Stimulated activated CD8-positive, alpha-beta memory T cell treated with anti-CD3 and anti-CD28 coated beads, Interleukin-15, amount 100 ng/mL, for 24 hours (primary cell): ENCODE measurements at places on chromosomes 7 and 10.
A peak's percentile ranks its signal among the peaks of the same experiment; 100 is the strongest.

GRCh38 chr10:48507933-48508790, 96.7 kb downstream of the ARHGAP22 start:
- no peak for DNase-seq

- no peak for DNase-seq
Measured at GRCh38 chr7:90666186-90666585, 70.1 kb downstream of the CDK14 start.

GRCh38 chr7:157017149-157017548, 6.7 kb upstream of the MNX1 start:
- no peak for DNase-seq

- no peak for DNase-seq
Measured at GRCh38 chr7:155283565-155284194, 14.0 kb upstream of the INSIG1 start.

GRCh38 chr10:61933859-61934555, 32.5 kb downstream of the ARID5B start:
- no peak for DNase-seq

DNA sequence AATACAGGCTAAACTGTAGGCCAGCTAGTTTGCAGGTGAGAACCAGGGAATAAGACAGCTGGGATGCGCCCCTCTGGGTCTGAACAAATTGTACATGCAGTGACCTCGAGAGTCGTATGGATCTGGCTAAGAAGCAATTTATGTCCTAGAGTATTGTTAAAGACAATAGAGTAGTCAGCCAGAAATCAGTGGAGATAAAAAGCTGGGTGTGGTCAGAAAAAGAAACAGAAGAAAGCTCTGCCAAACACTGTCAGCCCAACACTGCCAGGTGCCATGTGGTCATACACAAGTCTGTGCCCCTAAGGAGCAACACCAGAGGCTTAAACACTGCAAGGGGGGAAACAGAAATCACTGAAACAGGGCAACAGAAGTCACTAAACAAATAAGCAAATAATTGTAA, 62.2 kb downstream of the CNOT4 start:
- no peak for DNase-seq

DNA sequence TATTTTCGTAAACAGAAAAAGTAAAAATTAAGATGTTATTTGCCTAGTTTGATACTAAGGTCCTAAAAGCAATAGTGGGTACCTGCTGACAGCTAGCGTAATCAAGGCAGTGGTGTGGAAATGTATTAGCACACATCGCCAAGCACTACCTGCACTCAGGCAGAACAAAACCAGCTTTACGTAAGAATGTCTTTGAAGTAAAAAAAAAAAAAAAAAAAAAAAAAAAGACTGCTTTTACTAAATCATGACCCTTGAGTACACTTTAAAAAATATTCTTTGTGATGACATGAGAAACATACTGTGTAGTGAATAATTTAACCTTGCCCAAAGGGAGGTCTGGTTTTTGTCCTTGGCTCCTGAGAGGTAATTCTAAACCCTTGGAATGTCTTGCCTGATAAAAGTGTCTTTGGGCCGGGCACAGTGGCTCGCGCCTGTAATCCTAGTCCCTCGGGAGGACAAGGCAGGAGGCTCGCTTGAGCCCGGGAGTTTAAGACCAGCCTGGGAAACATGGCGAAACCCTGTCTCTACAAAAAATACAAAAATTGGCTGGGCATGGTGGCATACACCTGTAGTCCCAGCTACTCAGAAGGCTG, 12.7 kb downstream of the XRCC2 start:
- DNase-seq, result no peak

GRCh38 chr7:28466341-28466740, 54.0 kb downstream of the CREB5 start:
- DNase-seq, result no peak

DNA sequence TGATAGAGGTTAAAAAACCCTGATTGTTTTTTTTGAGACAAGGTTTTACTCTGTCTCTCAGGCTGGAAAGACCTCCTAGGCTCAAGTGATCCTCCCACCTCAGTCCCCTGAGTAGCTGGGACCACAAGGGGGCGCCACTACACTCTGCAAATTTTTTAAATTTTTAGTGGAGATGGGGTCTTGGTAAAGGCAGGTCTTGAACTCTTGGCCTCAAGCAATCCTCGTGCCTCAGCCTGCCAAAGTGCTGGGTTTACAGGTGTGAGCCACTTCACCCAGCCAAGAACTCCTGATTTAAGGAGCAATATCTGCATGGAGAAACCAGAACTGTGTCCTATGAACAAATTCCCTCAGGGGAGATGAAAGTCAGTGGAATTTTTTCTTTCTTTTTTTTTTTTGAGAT, 7.3 kb upstream of the KLHDC10 start:
- DNase-seq, result peak; percentile 73

DNA sequence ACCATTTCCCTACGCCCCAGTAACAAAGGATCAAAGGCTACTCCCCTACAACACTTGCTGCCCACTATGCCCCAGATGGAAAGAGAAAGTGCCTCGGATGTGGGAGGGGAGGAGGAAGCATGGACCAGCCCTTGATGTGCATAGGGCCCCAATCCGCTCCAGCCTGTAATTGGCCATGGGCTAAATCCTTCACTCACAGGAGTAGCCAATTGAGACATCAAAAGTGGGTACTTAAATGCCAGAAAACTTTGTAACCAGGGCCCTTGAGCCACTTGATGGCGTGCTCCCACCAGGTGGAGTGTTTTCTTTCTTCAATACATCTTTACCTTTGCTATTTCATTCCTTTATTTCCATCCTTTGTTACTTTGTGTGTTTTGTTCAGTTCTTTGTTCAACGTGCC, 500.5 kb upstream of the LRRN3 start:
- no peak for DNase-seq

DNA sequence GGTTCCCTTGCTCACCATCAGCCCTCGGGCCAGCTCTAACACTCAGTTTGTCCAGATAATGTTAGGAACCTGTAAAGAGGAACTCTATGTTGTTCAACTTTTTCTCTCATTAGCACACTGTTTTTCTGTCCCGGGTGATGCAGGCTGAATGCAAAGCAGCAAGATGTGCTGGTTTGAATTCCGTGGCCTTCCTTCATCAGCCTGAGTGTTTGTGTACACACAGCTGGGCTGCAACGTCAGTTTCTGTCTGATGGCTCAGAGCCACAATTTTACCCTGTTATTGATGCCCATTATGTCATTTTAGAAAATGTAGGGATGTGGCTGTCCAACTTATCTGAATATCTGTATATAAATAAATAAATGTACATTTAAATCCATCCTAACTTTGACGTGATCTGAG, 152.0 kb downstream of the PLPP4 start:
- no peak for DNase-seq

DNA sequence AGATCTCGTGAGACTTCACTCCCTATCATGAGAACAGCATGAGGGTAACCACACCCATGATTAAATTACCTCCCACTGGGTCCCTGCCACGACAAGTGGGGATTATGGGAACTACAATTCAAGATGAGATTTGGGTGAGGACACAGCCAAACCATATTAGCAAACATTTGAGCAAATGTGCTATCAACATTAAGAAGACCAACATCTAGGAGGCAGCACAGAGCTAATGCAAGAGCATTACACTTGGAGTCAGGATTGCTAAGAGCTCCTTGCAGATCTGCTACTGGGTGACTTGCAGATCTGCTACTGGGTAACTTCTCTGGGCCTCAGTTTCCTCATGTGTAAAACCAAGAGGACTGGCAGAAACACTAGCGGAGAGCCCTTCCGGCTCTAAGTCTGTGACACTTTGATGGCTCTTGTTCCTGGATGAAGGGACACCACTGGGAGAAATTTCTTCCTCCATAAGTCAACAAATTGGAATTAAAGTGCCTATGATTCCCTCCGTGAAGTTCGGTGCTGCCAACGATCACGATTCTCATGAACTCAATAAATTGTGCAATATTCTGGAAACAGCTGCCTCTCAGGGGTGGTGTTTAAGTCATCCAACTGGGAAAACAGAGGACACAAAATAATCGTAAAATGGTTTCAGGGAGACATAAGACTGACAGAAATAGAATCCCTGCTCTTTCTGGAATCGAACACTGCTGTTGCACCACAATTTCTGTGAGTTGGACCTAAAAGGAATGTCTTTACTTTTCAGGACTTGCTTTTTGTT, 115.8 kb upstream of the ITGB1 start:
- no peak for DNase-seq

DNA sequence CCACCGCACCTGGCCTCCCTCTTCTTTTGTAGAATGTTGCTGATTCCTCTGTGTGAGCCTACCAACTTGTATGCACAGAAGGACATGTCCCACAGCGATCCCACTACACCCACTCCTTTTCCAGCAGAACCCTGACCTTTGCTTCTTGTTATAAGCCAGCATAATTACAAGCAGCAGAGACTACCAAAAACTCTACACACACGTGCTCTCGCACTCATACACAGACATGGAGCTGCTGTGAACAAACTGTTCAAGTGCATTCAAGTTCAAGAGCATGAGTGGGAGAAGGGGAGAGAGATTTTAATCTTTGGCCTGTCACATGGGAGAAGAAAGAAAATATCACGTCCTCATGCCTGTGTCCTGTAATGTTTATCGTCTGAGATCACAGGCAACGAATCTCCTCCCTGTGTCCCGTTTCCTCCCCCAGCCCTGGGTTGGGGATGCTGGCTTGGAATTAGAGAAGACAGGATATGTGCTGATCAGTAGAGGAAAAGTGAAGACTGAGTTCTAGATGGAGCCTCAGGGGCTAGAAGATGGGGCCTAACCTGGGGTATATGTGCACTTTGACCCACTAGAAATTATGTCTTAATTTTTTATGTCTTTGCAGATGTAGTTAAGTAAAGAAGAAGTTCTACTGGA, 79.6 kb downstream of the NHLRC2 start:
- no peak for DNase-seq

GRCh38 chr7:85205754-85206153, 18.9 kb upstream of the SEMA3D start:
- DNase-seq, result no peak

GRCh38 chr7:95491634-95492314, 6.0 kb downstream of the ASB4 start:
- DNase-seq, result no peak

DNA sequence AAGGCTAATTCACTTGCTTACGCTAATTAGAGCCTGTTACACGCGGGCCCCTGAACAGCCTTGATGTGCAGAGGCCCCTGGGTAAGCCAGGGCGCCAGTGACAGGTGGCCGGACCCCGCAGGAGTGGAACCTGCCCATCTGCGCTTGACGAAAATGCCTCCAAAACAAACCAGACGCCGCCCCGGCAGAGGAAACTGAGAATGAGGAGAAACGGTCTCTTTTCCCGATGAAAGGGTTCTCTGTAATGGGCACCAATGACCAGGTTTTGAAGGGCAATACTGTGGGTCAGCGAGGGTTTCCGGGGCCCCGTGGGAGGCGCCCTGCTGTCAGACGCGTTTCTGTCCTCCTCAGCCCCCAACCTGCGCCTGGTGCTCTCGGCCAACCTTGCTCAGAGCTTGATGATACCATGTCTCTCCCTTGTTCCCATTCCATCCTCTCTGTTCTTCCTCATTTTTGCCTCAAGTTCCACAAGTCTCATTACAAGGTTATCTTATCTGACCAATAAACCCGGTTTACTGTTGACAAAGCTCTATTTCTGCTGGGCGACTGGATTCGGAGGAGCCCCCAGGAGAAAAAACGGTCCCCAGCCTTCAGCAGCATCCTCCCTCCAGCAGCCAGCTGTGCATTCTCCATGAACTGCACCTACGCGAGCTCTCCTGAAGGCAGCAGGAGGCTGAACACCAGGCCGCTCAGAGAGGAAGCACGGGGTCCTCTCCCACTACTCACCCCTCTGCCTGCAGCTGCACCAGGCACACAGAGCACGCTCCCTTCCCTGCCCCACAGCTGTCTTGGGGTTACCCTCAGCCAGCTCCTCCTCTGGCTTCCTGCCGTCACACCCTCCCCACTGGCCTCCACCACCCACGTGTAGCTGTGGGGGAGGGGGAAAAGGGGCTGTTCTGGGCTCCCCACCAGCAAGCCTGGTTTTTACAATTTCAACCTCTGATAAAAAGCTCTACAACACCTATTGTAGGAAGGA, 202.0 kb downstream of the MAD1L1 start:
- DNase-seq, result no peak

- no peak for DNase-seq
Measured at GRCh38 chr10:62224606-62225005, 44.0 kb downstream of the RTKN2 start.

- DNase-seq, result no peak
Measured at GRCh38 chr7:104299323-104299722, 29.1 kb upstream of the LHFPL3 start.

- DNase-seq, result no peak
Measured at GRCh38 chr10:47451273-47451997, 32.5 kb downstream of the ANXA8 start.

DNA sequence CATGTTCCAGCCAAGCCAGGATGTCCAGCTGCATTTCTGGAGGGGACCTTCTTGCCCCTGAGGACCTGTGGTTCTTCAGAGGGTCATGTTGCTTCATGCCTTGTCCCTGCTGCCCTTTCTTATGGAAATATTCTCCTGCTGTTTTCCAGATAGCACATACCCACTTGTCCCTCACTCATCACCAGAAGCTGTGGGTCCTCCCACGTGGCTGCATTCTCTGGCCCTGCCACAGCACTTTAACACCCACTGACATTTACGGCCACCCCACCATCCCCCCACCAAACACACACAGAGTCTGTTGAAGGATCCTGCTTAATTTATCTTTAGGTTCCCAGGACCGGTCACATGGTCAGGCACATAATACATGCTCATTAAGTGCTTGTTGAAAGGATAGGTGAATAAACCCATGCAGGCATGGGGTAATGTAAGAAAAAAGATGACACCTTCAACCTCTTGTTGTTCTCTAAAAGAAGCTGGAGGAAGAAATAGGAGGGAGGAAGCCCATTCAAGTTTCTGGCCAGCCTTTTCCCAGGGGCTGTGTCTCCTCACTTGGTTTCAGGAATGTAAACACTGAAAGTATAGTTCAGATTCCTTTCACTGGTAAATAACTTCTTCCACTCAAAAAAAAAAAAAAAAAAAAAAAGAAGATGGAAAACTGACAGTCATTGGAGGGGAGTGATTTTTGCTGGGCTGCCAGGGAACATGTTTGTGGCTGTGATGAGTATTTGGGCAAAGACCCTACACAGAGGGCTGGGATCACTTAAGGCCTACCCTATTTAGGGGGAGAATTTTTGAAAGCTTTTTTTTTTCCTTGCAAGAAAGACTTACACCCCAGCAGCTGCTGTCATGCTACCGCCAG, 19.8 kb upstream of the BMPER start:
- no peak for DNase-seq

GRCh38 chr10:49301302-49301701, 2.3 kb downstream of the C10orf71 start:
- no peak for DNase-seq

GRCh38 chr10:119655566-119656001, 4.4 kb downstream of the BAG3 start:
- no peak for DNase-seq

GRCh38 chr10:31083765-31084184, 52.1 kb upstream of the ZNF438 start:
- peak; percentile 6 for DNase-seq
